ENCODE measurements at places on chromosomes 2 and 18. TPM values are rescaled to one million over a fixed set of nuclear protein-coding genes. Genes with fewer than 3 reads are reported as not detected.

ABCB11 gene
- total RNA-seq: 0.02 TPM

NOSTRIN gene
- total RNA-seq: 2.2 TPM

DOK6 gene
- total RNA-seq: not detected

ALLC gene
- total RNA-seq: not detected

ARHGEF33 gene
- total RNA-seq: 0.13 TPM

NAGK gene
- 71.2 TPM for total RNA-seq

COL3A1 gene
- 0.25 TPM for total RNA-seq

AKAIN1 gene
- total RNA-seq: not detected

All from A549 treated with DMSO at 1 μM for 4 hours (cell line).